ENCODE measurements at places on chromosomes 7 and 10. TPM values are rescaled to one million over a fixed set of nuclear protein-coding genes. Genes with fewer than 3 reads are reported as not detected.

DNA sequence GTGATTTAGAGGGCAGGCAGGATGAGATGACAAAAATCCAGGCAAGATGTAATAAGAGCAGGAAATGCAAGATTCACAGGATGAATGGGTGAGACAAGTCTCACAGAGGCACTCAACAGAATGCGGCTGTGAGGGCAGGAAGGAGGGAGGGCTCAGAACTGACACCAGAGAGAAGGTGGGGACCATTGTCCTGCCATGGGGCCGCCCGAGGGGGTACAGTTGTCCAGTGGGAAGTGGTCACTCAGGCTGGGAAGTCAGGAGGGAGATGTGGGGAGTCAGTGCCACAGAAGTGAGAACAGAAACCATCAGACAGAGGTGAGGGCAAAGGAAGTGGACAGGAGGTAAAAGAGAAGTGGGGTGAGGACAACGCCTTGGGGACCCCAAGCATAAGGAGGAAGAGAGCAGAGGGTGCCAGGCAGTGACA, 8.9 kb downstream of the HIP1 start:
- DNase-seq, result no peak

DNA sequence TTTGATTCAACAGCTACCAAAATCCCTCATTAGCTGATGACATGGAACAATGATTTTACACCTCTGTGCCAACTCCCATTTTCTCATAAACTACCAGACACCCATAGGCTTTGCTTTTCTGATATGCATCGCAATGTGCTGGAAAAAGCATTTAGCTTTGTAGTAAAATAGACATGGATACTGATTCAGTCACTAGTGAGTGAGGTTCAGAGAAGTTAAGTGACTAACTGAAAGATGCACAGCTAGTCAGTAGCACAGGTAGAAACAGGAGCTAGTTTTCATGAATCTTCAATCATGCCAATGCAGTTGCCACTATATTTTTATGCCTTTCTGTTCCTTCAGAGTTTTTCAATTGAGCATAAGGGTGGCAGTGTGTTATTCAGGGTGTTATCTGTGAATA, 38.7 kb downstream of the PRKG1 start:
- DNase-seq, result no peak

GRCh38 chr7:94511718-94512117, 2.1 kb downstream of the CASD1 start:
- no peak for DNase-seq

DNA sequence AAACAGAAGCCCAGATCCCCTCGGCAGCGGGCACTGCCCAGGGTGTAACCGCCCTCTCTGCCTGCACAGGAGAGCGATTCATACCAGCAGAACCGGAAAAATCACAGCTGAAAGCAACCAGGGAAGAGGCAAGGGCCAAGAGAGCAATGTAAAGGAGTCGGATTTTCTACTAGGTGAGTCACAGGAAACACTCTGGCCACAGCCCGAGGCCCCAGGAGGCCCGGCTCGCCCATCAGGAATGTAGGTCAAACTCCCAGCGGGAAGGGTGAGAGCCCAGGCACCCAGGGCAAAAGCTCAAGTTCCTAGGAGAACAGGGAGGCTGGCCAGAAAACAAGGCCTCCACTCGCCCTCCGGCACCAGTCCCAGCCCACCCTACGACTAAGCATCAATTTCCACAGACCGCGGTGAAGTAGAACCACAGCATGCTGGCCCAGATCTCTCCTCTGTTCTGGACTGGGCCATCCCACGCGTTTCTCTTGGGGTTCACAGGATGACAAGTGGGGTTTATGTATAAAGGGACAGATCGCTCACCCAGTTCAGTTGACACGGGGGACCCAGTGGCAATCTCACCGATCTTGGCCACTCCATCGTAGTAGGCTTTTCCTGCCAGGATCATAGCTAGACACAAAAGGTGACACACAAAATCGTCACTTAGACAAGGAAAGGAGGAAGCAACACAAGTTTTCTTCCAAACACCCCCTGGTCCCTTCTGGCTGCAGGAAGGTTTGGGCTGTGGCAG, 46.2 kb downstream of the BAIAP2L1 start:
- DNase-seq, result no peak

SORBS1 gene
- total RNA-seq, result 12.7 TPM

All from H7 (cell line).